ENCODE measurements at places on chromosomes 1 and 21.

DNA sequence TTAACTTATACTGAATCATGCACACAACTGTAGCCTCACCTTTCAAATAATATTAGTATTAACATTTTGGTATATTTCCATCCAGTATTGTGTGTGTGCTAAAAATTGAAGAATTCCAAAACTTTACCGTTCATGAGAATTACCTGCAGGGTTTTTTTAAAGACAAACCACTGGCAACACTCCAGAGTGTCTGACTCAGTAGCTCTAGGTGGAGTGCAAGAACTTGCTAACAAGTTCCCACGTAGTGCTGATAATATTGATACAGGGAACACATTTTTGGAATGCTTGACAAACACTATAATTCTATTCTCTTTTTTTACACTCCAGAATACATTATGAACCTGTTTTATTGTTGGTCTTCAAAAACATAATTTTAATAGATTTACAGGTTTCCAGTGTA, 27.7 kb upstream of the SLC5A9 start:
- no peak for DNase-seq

DNA sequence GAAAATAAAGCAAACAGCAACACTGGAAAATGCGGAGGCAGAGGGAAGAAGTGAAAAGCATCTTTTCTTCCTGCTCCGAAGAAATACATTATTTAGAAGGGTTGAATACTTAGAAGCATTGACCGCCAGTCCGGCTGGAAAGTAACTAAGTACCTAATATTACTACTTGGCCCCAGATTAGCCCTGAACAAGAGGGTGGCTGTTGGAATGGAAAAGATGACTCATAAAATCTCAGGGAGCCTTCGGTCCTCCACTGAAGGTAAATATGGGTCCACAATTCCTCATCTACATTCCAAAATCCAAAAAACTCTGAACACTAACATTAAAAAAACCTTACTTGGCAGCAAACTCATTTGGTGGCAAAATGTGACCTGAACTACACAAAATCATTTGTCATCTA, 40.1 kb downstream of the BCAR3 start:
- no peak for DNase-seq

GRCh38 chr1:25080294-25081209, 150.5 kb upstream of the RUNX3 start:
- DNase-seq, result no peak

GRCh38 chr1:32128479-32128878, 20.6 kb downstream of the KPNA6 start:
- no peak for DNase-seq

- no peak for DNase-seq
Observed at GRCh38 chr1:7455796-7456721, 315.0 kb upstream of the VAMP3 start.

GRCh38 chr1:205319081-205320018, 2.2 kb downstream of the NUAK2 start:
- no peak for DNase-seq

DNA sequence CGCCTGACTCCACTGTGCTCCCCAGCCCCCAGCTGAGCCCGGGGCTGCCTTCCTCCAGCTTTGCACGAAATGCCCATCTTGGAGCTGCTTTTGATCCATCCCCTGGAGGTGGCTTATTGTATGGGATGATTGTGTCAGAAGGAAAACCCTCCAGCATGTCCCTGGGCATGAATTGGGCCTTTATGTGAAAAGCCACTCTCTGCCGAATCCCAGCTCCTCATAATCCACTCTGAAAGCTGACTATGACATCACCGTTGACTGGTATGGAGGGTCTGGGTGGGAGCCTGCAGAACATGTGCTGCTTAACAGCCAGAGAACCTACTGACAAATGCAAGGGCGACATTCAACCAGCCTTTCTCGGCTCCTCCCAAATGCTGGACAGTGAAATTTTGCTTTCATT, 74.6 kb downstream of the NENF start:
- no peak for DNase-seq

GRCh38 chr1:202343652-202344349, 2.1 kb upstream of the UBE2T start:
- no peak for DNase-seq

GRCh38 chr1:196449460-196449859, 158.8 kb downstream of the KCNT2 start:
- DNase-seq, result no peak

DNA sequence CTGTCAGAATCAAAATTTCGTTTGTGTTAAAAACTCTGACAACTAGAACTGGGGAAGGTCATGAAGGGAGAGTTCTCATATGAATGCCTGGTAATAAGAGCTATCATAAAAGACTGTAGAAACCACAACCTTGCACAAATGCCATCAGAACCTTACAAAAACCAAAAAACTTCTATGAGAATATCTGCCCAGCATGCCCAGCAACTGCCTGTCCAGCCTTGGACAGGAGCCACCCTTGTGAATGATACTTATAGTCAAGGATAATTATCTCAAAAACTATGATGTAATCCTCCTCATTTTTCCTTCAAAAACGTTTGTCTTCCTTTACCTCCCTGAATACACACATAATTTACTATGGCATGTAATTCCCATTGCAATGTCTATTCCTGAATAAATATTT, 53.4 kb upstream of the C1orf185 start:
- DNase-seq, result no peak

DNA sequence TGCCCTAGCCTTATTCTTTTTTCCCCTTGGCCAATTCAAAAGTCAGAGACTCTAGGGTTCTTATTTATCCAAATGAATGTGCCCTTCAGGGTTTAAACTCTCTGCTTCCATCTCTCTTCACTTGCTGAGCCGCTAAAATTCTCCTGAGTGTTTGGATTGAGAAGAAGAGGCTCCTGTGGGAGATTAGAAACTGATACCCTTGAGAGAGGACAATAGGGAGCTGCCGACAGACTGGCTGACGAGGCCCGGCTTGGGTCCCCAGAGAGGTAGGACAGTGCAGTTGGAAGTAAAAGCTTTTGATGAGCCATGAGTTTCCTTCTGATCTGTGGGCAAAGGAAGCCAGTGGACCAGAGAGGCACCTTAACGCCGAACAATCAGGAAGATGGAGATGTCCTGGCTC, 41.3 kb upstream of the UBE2U start:
- DNase-seq, result no peak

DNA sequence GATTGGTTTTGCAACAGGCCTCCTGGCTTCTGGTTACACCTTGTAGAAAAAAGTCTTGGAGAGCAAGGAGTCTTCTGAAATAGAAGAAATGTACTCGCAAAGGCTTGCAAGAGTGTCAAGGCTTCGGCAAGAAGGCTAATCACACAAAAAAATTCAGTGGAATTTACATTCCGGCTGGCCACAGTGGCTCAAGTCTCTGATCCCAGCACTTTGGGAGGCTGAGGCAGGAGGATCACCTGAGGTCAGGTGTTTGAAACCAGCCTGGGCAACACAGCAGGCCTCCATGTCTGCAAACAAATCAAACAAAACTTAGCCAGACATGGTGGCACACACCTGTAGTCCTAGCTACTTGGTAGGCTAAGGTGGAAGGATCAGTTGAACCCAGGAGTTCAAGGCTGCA, 7.7 kb upstream of the DOP1B start:
- no peak for DNase-seq

GRCh38 chr1:88701275-88701674, 17.2 kb downstream of the PKN2 start:
- no peak for DNase-seq

DNA sequence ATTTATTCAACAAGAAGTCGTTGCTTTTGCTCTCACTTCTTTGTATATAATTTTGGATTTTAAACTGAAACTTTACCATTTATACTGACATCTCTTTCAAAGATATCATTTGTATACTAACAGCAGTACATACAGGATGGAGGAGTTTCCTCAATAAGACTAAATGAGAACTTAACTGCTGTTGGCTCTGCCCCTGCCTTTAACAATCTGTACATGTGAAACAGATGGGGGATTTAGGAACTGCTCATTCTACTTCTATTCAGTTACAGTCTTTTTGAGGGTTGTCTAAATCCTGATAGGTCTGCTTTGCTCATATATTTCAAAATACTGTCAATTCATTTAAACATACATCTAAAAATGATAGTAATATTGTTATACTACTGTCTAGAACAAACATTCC, 663.2 kb downstream of the ADGRL2 start:
- DNase-seq, result no peak

DNA sequence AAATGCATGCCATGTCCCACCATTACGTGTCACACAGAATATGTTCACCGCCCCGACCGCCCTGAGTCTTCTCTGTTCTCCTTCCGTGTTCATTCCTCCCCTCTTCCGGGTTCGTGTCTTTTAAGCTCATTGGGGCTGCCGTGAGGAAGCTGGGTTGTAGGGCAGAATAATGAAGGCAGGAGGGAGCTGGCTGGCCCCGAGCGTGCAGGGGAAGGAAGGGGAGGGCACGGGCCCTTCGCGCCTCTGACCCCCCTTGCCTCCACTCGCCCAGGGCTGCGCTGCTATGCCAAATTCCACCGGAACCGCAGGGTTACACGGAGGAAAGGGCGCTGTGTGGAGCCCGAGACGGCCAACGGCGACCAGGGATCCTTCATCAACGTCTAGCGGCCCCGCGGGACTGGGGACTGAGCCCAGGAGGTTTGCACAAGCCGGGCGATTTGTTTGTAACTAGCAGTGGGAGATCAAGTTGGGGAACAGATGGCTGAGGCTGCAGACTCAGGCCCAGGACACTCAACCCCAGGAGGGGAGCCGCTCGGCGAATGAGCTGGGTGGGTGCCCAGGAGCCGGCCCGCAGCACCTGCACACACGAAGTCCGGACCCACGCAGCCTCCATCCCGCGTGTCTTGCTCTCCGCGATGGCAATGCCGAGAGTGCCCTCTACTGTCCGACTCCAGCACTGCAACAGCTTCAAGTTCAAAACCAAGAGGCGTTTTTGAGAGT, 16.5 kb upstream of the AGTRAP start:
- no peak for DNase-seq

- DNase-seq, result no peak
Observed at GRCh38 chr1:229385853-229386456, 43.1 kb upstream of the CCSAP start.

- no peak for DNase-seq
Observed at GRCh38 chr21:46028573-46029091, 47.1 kb downstream of the COL6A1 start.

- DNase-seq, result no peak
Observed at GRCh38 chr1:9037476-9038337, 11.5 kb upstream of the SLC2A7 start.

GRCh38 chr1:111825217-111825616, 69.5 kb downstream of the DDX20 start:
- DNase-seq, result no peak

GRCh38 chr1:161989108-161989507, 34.6 kb downstream of the OLFML2B start:
- DNase-seq, result no peak

GRCh38 chr1:94017155-94017829, 103.7 kb downstream of the ABCA4 start:
- no peak for DNase-seq

DNA sequence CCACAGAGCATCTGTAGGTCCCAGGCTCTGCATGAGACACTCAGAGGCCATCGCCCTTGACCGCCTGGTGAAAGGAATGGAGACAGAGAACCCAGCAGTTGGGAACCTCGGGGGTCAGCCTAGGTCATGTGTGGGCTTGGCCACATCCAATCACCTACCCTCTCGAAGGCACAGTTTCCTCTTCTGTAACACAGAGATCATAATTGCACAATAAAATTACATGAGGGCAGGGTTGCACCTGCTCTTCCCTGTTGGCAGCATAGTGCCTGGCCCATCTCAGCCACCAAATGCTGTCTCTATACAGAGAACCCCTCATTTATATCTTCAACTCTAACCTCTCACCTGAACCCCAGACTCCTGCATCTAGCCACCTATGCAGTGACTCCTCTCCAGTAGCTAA, 418.1 kb upstream of the VAMP3 start:
- DNase-seq, result no peak

DNA sequence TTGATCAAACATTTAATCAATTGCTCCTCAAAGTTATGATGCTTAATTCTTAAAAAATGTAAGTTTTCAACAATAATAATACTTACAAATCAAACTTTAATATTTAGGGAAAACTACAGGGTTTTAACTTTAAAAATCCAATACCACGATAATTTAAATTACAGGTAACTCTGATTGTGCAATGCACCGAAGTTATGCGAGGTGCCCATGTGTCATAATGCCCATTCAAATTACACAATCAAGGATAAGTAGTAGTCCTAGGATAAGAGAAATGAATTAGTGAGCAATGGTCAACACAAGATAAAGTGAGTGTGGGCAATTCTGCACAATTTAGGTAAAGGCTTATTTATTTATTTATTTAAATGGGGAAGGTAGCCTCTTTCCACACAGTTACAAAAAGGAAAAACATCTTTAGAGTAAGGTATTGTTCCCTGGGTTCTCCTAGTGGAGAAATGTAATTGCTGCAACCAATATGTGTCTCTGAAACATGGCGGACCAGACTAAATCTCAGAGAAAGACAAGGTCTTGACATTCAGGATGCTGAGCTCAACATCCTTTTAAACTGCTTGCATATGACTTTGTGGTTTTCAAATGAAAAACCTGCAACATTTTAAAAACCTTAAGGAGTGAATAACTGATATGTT, 164.2 kb downstream of the TTLL7 start:
- no peak for DNase-seq

DNA sequence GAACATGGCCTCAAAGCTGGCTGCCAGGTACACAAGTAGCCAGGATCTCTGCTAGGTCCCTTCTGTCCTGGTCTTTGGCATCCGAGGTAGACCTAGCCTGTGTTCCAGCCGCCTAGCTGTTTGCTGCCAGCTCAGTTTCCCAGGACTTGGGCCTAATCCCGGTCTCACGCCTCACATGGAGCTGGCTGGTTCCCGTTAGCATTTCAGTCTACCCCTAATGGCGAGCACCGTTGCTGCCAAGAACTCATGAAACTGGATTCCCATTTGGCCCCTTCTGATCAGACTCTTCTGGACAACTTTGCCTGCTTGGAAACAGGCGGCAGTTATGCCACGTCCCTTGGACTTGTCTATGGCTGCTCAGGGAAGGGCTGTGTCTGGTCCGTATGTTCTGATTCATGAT, 26.2 kb upstream of the HHAT start:
- no peak for DNase-seq

- DNase-seq, result no peak
Observed at GRCh38 chr1:39524591-39525365, 33.3 kb downstream of the BMP8A start.

- no peak for DNase-seq
Observed at GRCh38 chr1:24362982-24363614, 43.9 kb downstream of the GRHL3 start.
